ENCODE measurements at places on chromosomes 1 and 21.

- peak; percentile 18 for DNase-seq
Measured at GRCh38 chr1:182968151-182968741, 15.3 kb upstream of the SHCBP1L start.

DNA sequence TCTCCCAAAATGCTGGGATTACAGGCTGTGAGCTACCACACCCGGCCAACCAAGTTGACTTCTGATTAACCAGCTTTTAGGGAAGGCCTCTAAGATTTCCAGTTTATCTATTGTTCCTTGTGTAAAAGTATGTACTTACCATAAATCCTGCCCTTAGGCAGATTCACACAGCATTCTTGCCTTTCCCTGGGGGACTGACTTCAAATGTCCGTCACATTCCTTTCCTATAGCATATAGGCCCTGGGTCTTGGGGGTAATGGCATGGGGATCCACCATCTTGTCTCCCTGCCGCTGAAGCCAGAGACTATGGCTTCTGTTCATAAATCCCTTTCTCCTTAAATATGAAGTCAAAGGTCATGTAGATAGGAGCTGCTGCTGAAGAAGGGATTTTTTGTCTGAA lies 872 bp upstream of the PINK1 start:
- no peak for DNase-seq

DNA sequence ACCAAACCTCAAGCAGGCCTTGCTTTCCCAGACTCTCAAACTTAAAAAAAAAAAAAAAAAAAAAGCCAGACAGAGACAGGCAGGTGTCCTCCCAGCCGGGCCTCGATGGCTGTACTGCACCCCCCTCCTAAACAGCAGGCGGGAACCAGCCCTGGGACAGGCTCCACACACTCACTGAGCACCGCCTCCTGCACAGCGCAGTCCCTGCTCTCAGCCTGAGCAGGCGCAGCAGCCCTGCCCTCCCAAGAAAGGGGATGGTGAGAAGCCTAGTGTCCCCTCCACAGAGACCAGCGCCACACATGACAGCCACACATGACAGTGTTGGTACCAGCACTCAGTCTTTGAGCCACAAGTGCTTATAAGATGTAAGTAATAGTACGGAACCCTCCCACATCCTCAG lies 11.9 kb downstream of the MX2 start:
- DNase-seq: no peak

- no peak for DNase-seq
Measured at GRCh38 chr1:6673816-6674398, 27.7 kb downstream of the DNAJC11 start.

DNA sequence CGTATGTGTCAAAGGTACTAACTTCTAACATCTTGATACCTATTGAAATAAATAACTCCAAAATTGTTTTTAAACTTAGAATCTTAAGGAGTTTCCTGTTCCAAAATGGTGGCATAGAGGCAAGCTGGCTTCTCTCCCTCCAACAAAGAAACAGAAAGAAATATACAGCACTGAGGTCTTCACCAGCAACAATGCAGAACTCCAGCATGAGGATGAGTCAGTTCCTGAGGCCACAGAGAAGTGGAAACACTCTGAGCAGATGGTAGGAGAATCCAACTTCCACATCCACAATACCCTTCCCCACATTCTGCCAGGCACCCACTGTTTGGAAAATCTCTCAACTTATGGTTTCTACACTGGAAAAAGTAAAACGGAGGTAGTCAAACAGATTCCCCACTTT lies 12.2 kb upstream of the PPIH start:
- DNase-seq: no peak

DNA sequence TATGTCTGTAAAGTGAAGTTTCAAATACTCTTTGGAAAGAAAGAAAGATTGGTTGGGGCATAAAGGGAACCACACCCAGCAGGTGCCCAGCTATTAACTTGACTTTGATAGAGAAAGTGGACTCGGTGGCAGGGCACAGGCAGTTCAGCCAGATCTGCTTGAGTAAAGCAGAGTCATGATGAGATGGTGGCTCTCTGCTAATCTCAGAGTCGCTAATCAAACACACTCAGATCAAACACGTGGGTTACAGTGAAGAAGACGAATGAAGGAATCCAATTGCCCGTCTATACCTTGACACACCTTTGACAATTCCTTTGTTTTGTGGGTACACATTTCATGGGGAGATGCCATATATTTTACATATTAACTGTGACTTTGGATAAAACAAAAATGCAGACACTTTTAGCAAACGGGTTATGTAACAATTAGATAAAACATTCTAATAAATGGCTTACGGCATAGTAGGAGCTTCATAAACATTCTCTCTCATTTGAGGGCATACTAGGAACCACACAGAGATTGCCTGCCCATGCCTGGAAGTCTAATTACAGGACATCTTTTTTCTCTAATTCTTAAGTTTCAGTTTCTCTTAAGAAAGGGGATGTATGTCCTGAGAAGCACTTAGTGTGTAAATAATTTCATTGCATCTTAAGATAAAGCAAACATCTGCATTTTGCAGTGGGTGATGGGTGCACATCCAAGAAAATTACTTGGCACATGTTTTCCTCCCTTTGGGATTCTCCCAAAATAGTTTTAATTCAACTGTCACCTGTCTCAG lies 7.2 kb downstream of the CBR1 start:
- DNase-seq: peak; percentile 51

DNA sequence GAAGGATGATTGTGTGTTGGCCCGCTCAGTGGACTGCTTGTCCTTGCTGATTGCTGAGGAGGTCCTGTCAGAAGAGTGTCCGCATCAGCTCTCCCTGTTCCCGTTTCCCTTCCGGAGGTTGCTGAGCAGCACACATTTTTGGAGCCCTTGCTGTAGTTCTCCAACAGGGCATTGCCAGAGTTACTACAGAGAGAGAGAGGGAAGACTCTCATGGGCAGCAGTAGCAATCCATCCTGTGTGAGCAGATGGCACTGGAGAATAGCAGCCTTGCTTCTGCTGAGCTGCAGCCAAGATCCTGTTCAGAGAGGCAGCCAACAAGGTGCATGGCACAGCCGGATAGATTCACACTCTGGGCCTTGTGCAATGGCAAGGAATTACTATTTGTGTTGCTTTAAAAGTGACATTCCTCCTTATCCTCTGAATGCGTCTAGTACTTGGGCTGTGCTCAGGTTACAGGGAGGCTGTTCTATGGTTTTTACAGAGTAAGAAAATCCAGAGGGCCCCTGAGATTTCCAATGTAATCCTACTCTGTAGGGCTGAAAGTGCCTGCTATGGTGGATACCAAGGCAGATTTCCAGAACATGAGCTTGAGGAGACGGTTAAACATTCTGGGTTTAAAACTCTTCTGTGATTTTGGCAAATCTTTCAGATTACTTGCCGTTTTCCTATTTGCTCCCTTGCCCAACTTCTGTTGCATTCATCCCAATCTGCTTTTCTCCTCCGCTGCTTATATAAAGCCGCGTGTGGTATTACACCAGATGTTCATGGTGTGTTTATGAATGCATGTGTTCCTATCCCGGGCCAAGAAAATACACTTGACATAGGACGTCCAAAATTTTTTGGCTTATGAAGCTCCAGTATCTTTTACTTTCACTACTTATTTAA lies 27.4 kb downstream of the AK4 start:
- DNase-seq: no peak

DNA sequence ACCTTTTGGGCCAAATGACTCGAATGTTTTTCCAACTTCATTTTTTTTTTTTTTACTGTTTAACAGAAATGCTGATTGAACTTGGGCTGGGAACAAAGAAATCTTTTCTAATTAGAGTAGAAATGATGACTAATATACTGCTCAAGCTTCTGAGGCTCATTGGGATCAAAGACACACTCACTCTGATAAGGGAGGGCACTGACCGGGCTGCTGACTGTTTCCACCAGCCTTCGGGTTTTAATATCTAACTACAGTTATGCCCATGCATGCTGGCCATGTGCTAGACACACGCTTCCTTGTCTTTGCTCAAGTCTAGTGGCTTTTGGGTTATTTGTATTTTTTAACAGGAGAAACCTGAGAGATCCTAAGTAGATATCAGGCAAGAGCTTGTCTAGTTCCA lies 16.8 kb downstream of the ZBTB18 start:
- DNase-seq: peak; percentile 35

- DNase-seq: no peak
Measured at GRCh38 chr1:192936313-192937018, 122.7 kb downstream of the UCHL5 start.
